ENCODE measurements at places on chromosomes 5 and 9.
A peak's percentile ranks its signal among the peaks of the same experiment; 100 is the strongest.

DNA sequence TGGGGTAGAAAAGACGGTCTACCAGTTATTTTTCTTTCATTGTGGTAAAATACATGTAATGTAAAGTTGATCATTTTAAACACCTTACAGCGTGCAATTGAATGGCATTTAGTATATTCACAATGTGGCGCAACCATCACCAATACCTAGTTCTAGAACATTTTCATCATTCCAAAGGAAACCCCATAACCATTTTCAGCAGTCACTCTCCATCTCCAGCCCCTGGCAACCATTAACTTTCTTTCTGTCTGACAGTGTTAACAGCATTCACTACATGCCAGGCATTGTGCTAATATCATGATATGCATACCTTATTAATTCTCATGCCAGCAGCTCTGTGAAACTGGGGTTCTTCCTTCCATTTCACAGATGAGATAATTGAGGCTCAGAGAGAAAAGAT lies 32.0 kb downstream of the PTGS1 start:
- DNase-seq: no peak

- DNase-seq: no peak
Measured at GRCh38 chr5:88251048-88251711, 17.5 kb downstream of the TMEM161B start.

GRCh38 chr5:132480893-132481595 lies 9.5 kb downstream of the IRF1 start:
- DNase-seq: no peak

DNA sequence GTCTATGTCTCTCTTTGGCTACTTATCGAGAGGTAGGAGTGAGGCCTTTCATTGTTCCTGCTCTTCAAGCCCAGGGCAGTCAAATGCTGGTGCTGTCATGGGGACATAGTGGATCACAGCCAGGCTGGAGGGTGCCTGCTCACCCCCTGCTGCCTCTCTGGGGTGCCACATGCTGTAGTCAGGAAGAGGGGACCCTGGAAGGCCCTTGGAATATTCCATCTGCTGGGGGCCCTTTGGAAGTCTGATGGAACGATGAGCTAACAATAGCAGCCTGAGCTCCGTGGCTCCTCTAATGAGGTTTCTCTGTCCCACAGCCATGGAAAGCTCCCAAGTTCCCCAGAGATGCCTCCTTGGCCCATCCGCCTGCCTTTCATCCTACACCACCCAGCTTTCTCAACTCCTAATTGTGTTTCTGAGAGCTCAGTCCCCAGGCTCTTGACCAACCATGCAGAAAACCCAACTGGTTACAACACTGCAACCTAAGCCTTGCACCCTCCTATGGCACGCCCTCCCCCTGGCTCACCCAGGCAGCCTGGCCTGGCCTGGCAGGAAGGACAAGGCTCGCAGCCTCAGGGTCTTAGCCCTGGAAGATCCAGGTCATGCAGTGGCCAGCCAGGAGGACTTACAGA lies 91.7 kb downstream of the NRG2 start:
- DNase-seq: no peak

DNA sequence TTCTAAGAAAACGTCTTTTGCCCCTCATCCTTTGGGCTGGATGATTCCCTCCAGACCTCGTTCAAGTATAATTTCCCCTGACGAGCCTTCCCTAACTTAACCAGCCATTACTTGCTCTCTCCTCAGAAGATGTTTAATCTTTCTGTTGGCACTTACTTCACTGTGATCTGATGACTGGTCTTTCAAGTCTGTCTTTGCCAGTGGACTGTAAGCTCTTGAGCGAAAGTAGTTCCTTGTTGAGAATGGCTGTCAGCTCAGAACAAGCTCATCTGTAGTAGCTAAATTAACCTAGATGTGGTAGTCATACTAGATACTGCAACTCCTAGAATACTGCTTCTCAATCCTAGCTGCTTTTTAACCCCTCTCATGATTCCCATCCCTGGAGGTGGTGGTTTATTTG lies 125.0 kb downstream of the AOPEP start:
- DNase-seq: no peak

DNA sequence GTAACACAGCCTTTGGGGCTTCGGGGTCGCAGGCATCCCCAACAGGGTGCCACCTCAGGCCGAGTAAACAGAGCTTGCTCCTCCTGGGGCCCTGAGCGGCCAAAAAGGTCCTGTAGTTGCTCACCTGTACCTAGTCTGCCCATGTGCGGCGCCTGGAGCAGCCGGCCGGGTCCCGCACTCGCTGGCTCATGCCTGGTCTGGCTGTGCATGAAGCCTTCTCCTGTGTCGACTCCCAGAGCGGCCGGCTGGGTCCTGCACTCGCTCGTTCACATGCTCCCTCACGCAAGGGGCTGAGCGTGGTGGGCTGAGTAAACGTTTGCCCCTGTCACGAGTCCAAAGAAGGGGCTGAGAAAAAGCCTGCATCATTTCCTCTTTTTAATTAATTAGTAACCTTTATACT lies 162.4 kb upstream of the TUT7 start:
- no peak for DNase-seq

DNA sequence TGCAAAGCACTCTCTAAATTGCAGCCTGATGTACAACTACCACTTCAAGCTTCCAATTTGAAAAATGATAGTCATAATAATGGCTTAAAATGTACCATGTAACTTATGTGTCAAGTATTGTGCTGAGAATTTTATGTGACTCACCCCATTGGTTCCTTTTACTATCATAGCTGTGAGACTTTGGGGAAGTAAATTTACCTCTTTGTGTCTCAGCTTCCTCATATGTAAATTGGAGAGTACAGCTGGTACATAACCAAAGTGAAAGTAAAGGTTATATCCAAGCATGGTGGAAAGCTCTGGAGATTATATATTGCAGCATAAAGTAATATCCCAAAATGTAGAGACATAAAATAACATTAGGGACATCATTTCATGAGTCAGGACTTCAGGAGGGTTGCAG lies 2200.4 kb upstream of the C9orf72 start:
- no peak for DNase-seq

- DNase-seq: no peak
Measured at GRCh38 chr5:133496631-133497030, 115.7 kb downstream of the FSTL4 start.

- DNase-seq: no peak
Measured at GRCh38 chr9:135290086-135290485, 189.5 kb upstream of the PPP1R26 start.

DNA sequence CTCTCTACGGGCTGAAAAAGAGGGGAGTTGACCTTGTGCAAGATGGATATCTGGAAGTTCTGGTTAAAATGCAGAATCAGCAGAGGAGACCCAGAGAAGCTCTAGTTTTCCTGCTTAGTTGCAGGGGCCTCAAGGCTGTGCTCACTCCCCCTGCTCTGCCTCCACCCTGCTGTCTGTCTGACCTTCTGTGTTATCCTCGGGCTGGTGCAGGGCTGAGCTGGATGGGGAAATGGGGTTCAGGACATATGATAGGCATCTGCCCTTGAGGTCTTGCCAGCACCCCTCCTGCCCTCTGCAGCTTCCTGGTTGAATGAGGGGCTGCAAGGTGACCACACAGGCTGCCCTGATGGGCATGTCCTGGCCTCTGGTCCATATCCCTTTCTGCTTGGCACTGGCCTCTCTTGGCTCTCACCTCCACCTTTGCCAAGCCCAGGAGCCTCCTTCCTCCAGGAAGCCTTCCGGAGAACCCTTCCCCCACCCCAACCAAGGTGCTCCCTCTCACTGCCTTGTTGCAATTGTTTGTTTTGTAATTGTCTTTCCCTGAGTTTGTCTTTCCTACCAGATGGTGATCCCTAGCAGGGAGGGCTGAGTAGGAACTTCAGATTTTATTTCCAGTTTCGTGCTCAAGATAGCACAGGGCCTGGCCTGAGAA lies 1.3 kb downstream of the TMEM268 start:
- no peak for DNase-seq

GRCh38 chr9:19181561-19181960 lies 48.9 kb upstream of the DENND4C start:
- no peak for DNase-seq

GRCh38 chr5:66757219-66757833 lies 161.1 kb downstream of the MAST4 start:
- DNase-seq: peak; percentile 47

- DNase-seq: no peak
Measured at GRCh38 chr9:91163773-91164471, 197.8 kb downstream of the AUH start.

- no peak for DNase-seq
Measured at GRCh38 chr9:114898741-114899140, 31.6 kb downstream of the TNFSF8 start.

DNA sequence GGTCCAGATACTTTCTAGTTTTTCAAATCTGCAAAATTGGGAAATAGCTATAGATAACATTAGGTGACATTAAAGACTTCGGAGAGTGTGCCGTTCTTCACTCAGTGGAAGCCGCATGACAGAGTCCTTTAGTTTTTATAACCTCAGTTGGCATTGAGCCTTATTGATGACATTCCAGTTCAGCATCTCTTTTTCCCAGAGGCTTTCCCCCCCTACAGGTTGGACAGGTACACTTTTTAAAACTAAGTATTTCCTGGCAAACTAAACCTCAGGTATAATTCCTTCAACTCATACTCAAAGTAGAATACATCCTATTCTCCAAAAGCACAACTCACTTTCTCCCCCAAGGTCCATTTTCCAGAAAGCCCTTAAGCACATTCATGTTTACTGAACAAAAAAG lies 58.7 kb downstream of the SLC46A2 start:
- no peak for DNase-seq

DNA sequence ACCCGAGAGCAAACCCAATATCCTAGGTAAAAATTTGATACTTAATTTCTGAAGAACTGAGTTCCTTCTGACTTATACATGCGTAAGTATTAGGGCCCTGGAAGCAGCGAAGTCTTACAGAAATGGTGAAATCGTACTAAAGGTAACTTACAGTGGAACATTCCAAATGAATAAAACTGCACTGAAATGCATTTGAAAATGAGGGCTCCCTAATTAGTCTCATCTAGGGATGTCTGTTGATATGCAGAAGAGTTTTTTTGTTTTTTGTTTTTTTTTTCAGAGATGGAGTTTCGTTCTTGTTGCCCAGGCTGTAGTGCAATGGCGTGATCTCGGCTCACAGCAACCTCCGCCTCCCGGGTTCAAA lies 10.4 kb upstream of the NANS start:
- DNase-seq: no peak

GRCh38 chr5:60843936-60844905 lies at the start of gene ELOVL7:
TSS of gene ELOVL7 (minus strand) at chr5:60844269. CDS start at chr5:60787397, 56,872 bp downstream.
- peak; percentile 87 for DNase-seq

- no peak for DNase-seq
Measured at GRCh38 chr9:135544981-135545635, 818 bp upstream of the OBP2A start.

DNA sequence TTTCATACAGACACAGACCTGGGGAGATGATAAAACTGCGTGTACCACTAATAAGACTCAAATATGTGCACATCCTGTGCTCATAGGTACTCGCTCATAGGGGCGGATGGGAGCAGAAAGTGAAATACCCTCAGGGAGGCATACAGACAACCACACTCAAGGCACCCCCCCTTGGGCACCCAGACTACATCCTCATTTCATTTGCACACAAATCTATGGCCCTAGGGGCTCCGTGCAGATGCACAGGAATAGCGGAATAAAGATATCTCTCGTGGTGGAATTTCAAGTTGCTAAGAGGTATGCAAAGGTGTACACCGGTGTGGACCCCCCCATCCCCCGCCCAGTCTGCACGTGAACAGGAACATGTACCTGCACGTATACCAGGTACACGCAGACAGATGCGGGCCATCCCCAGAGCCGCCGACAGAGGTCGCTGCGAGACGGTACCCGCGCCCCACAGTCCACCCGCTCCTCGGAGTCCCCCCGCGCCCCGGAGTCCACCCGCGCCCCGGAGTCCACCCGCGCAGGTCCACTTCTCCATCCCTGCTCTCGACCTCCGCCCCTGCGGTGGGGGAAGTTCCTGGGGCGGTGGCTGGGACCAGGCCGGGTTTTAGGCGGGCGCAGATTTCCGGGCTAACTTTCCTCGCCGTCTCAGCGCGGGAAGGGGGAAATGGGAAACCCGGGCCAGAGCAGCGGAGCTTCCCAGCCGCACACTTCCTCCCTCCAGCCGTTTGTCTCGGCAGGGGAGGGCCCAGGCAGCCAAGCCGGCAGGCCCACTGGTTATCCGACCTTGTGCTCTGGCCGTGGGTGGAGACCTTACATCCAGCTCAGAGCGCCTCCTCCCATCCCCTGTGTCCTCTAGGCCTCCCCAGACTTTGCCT lies 1.0 kb upstream of the IL12B start:
- DNase-seq: peak; percentile 67

DNA sequence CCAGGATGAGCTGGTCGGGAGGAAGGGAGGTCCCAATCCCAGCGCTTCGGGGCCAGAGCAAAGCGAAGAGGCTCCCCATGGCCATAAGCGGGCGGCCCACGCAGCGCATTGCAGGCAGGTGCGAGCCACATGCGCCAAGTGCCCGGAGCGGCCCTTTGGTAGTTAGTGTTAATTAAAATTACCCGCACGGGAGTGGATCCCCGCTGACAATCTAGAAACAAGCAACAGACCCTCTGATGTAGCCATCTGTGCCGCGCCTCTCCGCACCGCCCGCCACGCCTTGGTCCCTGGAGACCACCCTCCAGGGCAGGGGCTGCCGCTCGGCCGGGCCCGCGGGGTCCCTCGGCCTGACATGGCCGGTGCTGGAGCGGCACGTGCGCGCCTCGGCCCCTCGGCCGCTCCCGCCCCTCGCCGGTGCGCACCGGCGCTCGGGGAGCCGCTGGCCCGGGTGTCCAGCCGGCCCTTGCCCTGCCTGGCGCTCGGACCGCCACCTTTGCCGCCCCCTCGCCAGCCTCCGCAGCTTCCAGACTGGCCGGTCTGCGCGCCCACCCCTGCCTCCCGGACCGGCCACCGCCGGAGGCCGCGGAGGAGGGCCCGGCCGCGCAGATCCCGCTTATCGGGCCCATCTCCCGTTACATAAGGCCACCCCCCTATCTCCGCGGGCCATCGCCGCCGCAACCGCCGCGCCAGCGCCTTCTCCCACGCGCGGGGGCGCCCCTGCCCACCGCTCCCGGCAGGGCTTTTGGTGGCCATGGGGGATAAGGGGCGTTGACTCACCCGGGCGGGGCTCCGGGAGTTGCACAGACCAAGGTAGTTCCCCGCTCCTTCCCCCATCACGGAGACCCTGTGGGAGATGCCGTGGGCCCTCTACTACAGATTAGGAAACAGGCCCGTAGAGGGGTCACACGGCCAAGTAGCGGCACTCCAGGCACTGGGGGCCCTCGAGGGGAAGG lies 1.9 kb upstream of the IL13 start:
- peak; percentile 15 for DNase-seq

- DNase-seq: no peak
Measured at GRCh38 chr9:23638011-23638410, 188.0 kb downstream of the ELAVL2 start.
